Myocyte (in vitro differentiated cells): ENCODE measurements at places on chromosomes 12 and 14.

DNA sequence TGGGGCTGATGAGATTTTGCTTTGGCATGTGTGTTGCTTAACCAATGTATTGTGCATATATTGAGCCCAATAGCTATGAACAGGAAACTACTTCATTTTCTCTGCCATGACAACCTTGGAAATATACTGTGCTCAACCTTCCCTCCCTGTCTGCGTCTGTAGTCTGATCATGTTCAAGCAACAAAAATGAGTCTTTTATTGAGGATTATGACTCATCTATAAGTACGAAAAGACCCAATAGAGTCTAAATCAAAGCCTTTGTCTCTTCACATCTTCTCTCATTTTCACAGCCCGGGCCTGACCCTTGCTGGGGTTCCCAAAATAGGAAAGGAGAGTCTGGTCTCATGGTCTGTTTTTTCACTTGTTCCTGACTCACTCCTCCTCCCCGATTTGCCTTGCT is 158.2 kb downstream of the CAND1 start:
- DNase-seq, result no peak

DNA sequence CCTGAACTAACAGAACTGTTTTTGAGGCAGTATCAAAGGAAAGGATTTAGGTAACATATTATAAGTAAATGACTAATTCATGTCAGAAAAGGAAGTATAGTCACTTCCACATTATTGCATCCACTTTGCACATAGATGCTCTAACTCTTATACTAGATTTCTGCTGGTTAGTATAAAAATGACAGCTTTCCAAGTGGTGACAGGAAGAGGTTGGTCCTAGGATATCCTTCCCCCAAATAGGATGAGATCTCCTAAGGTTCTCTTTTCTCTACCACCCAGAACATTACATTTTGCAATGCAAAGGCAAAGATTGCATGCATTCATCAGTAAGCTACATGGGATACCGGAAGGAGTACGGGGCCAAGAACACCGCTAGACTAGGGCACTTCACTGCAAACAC is 15.2 kb downstream of the DAD1 start:
- DNase-seq, result no peak

DNA sequence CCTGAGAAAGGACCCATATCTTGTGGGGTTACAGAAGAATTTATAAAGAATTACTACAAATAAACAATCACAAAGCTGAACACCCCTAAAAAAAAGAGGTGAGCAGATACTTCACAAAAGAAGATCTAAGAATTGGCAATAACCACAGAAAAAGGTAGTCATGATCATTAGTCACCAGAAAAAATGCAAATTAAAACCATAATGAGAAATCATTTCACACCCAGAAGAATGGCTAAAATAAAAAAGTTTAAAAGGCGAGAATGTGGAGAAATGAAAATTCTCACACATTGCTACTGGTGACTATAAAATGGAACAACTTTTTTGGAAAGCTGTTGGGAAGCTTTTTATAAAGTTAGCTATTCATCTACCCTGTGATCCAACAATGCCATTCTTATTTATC is 208.2 kb upstream of the GARIN6 start:
- no peak for DNase-seq

DNA sequence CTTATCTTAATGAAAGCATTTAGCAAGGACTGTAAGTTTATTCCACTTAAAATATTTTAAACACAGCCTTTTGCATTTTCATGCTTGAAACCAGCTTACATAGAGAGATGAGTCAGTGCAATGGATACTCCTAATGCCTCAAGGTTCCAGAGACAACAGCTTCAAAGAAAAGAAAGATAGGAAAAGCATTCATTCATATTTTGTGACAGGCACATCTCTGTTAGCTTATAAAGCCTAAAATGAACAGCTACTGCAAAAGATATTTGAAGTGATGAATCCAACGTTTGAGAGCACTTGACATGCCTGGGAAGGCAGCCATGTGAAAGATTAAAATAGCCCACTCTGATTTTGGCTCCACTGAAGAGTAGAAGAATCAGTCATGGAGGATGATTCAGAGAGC is 814.5 kb downstream of the RPS29 start:
- no peak for DNase-seq

DNA sequence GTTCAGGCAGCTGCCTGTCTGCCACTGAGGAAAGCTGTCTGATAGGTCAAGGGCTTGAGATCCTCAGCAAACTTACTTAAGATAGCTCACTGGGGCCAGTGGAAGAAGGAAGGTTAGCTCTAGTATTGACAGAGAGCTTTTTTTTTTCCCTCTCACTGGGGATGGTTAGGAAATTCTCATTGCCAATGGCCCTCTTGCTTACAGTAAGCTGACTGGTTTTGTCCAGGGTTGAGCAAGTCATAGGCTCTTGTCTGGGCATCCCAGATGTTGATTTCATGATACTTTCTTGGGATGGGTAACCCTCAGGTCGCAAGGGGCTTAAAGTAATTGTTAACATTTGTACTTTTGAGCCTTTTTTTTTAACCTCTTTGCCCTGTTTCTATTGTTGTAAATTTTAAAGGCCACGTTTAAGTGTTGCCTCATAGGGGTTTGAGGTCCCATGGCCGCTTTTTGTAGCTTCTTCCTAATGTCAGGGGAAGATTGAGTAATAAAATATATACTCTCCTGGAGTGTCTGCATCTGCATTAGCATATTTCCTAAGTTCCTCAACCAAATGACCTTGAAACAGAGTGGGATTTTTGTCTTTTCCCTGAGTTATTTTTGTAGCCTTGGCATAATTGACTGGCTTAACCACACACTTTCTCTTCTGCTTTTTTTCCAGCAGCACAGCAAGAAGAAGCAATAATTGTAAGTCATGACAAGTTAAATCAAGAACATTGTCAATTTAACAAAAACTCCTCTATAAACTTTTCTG is 716.0 kb downstream of the LRFN5 start:
- DNase-seq, result no peak

GRCh38 chr12:81095501-81096232 is 17.8 kb downstream of the ACSS3 start:
- DNase-seq, result no peak

DNA sequence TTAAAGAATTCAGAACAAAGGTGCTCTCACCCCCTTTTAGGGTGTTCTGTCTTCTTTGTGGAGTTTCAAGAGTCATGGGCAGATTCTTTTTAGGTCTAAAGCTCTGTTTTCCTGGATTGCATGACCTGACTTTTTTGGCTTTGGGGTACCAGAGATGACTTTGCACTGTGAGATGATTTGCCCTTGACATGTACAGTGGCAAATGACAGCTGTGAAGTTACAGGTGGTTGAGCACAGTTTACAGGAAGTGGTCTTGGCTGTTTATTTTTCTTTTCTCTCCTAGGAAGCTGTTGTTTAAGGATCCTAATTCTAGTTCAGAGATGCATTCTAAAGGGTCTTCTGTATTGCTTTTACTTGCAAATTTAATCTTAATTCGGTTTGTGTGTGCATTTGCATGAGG is 83.8 kb upstream of the METAP2 start:
- DNase-seq, result no peak

DNA sequence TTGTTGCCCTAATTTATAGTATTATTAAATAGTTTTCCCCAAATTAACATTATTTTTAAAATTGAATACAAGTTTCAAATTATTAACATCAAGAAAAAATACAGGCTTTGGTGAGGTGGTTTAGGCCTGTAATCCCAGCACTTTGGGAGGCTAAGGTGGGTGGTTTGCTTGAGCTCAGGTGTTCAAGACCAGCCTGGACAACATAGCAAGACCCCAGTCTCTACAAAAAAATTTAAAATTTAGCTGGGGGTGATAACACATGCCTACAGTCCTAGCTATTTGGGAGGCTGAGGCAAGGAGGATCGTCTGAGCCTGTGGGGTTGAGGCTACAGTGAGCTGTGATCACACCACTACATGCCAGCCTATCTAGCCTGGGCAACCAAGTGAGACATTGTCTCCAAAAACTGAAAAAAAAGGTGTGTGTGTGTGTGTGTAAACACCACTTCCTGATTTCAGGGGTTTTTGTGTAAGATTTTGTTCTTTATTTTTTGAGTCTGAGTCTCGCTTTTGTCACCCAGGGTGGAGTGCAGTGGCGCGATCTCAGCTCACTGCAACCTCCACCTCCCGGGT is 3.9 kb upstream of the DNAL1 start:
- DNase-seq, result no peak

DNA sequence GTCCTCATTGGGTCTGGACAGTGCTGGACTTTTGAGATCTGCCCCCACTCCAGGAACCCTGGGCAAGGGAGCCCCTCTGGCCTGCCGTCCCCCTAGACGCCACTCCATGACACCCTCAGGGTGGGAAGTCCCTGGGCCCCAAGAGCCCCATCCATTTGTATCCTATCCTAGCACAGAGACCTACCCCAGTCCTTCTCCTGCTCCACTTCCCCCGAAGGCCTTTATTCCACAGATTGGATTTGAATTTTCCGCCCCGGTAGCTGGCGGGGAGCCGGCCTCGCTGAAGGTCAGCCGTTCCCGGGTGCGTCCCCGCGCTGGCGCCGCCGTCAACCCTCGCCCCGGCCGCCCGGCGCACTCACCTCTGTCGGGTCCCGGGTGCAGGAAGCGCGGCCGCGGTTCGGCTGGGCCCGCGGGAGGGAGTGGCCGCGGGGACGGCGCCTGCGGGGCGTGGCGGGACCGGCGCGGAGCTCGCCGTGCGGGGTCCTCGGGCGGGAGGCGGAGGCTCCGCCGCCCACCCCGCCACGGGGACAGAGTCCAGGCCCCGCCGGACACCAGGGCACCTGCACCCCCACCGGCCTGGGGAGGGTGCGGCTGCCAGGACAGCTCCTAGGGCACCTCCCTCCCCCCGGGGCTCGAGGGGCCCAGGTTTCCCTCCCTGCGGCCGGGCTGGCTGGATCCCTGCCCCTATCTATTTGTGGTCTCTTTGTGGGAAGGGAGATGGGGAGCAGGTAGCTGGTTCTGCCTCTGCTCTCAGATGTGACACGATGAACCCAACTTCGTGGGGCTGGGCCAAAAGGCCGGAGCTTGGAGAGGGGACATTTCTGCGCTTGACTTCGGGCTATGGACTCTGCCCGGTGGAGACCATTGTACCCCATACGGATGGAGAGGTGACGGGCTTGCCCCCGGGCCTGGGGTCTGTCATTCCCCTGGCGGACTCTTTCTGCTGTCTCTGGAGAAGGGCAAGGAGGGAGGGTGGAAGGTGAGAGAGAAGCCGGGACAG is 19.9 kb upstream of the GPR68 start:
- no peak for DNase-seq

DNA sequence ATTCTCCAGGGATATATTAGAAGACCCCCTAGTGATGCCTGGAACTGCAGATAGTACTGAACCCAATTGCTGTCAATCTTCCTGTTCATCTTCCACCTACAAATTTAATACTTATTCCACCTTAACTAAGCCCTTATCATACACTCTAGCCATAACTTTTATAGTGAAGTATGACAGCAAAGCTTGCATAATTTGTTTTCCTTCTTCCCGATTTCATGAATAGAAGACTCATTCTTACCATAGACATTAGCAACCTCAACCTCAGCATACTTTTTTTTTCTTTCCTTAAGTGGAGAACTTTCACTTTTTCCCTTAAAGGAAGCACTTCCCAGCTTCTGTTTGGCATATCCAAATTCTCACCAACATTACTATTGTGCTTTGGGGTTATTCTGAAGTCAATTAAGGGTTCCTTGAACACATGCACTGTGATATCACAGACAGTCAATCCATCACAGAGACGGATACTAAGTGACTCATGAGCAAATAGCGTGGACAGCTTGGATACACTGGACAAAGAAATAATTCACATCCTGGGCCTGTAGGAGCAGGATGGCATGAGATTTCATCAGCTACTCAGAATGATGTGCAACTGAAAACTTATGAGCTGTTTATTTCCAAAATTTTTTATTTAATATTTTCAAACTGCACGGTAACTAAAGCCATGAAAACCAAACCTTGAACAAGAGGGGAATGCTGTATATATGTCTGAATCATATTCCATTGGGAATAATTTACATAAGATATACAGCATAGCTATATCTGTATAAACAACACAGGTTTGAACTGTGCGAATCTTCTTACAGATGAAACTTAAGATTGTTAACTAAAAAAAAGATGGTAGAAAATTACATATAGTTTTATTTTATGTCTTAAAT is 63.9 kb downstream of the SYT1 start:
- peak; percentile 48 for DNase-seq

GRCh38 chr12:97751704-97752103 is 289.1 kb downstream of the RMST start:
- DNase-seq, result no peak

- no peak for DNase-seq
Measured at GRCh38 chr12:22991250-22991844, 366.4 kb downstream of the ETNK1 start.

DNA sequence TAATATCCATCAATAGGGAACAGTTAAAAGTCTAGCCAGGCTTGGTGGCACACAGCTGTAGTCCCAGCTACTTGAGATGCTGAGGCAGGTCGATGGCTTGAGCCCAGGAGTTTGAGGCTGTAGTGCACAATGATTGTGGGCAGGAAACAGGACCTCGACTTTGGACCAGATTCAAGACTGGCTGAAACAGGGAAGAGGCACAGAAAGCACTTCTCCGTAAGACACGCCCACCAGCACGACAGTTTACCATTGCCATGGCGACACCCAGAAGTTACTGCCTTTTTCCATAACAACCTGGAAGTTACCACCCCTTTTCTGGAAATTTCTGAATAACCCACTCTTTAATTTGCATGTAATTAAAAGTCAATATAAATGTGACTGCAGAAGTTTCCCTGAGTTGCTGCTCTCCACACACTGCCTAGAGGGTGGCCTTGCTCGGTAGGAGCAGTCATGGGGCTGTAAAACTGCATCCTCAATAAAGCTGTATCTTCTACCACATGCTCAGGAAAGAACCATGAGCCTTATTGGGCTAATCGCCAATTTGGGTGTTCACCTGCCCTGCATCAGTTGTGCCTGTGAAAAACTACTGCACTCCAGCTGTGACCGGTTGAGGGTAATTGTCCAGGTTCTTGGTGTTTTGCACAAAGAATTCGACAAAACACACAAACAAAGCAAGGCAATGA is 4.6 kb upstream of the LRRC23 start:
- peak; percentile 28 for DNase-seq

- DNase-seq, result no peak
Measured at GRCh38 chr12:21764065-21764464, 10.4 kb downstream of the KCNJ8 start.

DNA sequence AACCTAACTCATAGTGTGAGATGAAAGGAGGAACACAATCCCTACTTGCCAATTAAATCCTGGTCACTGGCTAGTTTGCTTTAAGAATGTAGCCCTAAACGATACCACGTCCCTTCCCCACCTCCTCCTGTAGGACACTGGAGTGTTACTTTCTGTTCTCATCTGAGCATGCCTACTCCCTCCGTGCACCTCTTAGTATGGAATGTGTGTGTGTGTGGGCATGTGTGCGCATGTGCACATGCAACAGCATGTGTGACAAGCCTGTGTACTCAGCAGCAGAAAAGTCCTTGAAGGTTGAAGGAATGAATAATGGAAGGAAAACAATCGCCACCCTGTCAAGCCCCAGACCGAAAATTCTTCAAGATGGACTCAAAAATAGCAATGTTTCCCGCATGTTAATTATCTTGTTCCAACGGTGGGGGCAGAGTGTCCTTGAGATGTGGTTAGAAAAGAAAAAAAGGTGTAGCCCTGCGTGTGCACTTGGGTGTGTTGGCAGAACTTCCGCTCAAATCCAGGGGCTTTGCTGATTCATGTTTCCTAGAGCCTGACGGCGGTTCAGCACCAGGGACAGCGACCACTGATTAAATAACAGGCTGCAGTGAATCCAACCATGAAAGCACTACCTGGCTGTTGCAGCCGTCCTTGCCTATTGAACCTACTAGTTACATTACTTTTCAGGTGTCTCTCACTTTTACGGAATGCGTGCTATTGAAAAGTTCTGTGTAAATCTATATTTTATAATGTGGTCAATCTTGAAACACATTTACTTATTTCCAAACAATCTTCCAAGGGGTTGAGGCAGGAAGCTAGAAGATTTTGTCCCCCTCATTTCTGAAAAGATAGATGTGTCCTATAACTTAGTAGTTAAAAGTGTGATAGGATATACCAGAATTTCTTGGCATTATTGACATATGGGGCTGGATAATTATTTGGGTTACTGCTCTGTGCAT is 79.8 kb downstream of the SRRM4 start:
- DNase-seq, result peak; percentile 50
